Left hindlimb (tissue), 1 donor: ENCODE measurements at places on chromosomes 4 and X.
A peak's percentile ranks its signal among the peaks of the same experiment; 100 is the strongest.

DNA sequence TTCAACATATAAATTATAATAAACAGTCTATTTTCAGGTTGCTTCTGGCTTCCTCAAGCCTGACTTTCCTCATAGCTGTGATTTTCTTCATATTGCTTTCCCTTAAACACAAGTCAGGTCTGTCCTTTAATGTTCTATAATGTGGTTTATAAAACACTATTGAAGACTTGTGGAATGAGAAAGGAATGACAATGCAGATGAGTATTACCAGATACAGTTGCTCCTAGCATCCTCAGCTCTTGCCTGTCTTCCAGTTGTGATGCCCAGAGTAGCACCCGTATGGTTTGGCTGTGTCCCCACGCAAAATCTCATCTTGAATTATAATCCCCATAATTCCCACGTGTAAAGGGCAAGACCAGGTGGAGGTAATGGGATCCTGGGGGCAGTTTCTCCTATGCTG is 265.7 kb upstream of the BOD1L1 start:
- DNase-seq, result no peak

DNA sequence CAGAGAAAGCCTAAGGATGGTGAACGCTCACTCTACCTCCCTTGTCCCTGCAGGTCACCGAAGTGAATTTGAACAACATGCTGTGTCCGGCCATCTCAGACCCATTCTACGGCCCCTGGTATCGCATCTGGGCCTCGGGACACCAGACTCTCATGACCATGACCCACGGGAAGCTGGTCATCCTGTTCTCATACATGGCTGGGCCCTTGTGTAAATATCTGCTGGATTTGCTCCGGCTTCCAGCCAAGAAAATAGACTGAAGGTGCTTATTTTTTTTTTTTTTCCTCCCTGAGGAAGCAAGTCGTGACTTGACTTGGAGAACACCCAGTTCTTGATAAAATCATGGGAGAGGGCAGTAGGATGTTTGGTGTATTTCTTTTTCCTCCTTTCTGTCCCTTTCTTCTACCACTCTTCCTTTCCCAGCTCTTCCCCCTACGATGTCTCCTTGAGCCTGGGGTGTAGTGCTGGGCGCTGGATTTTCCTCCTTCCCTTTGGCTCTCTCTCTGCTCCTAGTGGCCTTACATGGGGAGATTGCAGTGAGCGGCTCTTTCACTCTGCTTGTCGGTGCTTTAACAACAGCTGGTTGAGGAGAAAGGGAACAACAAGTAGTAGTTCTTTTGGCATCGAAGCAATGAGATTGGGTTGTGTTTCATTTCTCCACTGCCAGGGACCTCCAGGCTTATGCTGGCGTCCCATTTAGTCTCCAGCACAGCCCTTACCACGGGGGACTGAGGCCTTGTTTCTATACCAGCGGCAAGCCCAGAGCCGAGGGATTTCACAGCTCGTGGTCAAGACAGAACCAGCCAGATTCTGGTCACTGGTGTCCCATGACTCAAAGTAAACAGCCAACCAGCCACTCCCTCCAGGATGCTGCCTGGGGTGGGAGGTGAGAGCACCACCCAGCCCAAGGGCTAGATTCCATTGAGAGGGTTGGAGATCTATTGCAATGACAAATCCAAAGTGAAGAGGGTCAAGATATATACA is 144.4 kb downstream of the AMMECR1 start:
- DNase-seq, result no peak

GRCh38 chr4:5124876-5125275 is 73.6 kb downstream of the STK32B start:
- no peak for DNase-seq

DNA sequence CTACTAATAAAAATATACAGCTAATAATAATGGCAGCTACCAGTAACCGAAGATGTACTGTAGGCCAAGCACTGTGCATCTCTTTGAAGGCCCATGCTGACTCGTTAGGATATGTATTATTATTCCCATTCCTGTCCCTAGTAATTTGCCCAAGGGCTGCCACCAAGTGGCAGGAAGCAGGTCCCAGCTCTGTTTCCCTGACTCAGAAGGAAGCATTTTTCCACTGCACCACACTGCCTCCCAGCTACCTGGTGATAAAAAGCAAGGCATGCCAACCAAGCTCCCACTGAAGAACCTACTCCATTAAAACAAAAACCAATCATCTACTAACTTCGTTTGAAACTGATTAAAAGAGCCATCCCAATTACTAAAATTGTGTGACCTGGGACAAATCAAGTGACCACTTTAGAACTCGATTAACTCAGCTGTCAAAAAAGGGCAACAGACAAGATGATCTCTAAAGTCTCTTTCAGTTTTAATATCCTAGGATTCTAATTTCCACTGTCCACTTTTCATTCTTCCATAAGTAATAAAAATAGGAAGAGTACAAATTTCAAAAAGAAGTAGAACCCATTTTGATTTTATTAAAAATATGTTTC is 24.3 kb upstream of the PGM2 start:
- DNase-seq, result peak; percentile 53

- no peak for DNase-seq
These were observed 32.7 kb downstream of the ACSL1 start for GRCh38 chr4:184792950-184793555.

DNA sequence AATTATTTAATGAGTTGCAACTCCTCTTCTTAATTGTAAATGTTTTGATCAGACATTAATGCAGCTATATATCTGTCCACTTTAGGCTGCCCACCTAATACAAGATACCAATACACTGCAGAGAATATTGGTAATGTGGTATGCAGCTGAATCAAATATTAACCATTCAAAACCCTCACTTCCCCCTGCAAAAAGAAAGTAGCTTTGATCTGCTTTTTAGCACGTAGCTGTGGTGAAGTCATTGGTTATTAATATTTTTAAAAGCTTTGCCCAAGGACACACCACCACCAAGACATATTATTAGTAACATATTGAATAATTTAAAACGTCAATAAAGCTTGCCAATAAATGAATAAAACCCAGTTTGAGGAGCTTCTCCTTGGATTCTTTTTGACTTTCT is 28.6 kb upstream of the CYP2U1 start:
- DNase-seq, result no peak

DNA sequence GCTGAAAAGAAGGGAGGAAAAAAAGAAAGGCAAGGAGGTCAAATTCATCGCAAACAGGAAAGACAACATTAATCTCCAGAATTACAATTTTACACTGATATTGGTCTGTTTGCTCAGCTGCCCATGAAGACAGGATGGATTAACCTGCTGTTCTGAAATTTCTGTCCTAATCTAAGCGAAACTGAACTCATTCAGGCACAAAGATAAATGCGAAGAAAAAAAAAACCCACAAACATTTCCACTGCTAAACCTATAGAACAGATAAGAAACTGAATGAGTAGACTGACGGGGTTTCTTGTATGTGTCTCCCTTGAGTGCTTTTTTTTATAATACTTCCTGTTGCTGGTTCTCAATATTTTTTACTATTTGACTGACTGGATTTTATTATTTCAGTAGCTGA is 251.8 kb upstream of the FTHL17 start:
- no peak for DNase-seq

DNA sequence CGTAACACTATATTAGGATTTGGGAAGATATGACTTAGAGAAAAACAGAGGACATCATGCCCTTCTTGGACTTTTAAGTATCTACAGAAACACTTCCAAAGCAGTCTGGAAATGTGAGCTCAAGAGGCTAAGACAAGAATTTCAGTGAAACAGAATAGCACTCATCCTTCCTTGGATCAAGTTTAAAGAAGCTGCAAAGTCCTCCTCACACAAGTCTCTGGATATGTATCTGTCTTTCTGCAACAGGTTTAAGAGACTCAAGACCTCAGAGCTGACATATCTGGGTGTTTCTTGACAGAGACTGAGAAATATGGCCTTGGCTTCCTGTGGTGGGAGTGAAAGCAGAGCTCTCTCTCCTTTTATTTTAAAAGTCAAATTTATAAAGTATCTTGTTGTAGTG is 82.5 kb upstream of the GIMD1 start:
- no peak for DNase-seq

- no peak for DNase-seq
These were observed 15.2 kb downstream of the ATP8A1 start for GRCh38 chr4:42641656-42642055.

DNA sequence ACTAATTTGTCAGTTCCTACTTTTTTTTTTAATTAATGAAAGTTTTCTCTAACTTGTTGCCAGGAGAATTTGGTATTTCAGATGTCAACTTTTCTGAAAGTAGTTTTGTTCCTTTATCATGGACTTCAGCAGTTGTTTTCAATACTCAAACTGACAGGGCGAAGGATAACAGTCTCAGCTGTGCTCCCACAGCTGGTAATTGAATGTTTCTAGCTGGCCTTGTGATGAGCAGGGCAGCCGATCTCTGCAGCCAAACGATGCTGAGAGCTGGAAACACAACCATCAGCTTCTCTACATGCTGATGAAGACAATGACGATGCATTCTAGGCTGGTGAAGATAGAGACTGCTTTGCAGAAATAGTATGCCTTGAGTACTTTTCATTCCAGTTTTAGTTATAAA is 130.0 kb upstream of the MAP9 start:
- DNase-seq, result peak; percentile 33

- DNase-seq, result no peak
These were observed 275.3 kb downstream of the RAPGEF2 start for GRCh38 chr4:159378056-159378616.

DNA sequence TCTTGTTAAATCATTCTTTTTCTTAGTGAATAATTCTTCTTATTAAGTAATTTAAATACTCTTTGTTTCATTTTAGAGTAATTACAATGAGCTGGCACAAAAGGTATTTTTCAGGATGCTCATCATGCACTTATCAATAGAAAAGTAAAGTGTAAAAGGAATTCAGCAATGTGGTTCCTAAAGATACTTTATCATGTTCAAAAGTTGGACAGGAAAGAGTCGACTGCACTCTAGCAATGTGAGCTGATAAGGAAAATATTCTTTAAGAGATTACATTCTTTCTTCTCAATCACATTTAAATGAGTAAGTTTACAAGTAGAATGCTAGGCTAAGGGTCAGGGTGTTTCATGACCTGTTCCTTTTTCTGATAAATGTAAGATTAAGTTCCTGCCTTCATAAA is 609.5 kb upstream of the FAM241A start:
- DNase-seq, result no peak

DNA sequence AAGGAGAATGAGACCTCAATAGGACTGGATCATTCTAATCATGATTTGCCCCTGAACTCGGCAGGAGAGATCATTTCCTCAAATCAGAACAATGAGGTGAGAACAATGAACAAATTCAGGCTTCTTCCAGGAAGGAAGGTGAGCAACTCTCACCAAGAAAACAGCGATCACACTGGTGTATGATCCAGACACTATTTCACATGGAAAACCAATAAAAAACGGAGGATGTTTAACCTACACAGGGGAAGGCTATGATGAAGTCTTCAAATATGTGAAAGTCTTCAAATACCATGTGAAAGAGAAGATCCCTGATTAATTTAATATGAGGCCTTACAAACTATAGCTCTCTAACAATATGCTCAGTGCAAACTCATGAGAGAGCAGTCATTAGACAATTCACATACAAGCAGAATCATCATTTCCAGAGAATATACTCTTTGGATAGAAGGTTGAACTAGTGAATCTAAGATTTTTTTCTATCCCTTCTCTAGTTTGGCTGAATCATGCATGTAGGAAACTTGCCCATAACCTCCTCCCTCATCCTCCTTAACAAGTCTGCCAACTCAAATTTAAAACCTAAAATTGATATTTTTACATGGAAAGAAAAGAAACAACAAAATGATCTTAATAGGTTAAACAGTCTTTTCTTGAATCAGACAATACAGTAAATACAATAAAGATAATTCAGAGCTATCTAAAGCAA is 122.5 kb downstream of the ADAMTS3 start:
- DNase-seq, result no peak

- no peak for DNase-seq
These were observed 26.2 kb downstream of the PRSS12 start for GRCh38 chr4:118326585-118326984.

DNA sequence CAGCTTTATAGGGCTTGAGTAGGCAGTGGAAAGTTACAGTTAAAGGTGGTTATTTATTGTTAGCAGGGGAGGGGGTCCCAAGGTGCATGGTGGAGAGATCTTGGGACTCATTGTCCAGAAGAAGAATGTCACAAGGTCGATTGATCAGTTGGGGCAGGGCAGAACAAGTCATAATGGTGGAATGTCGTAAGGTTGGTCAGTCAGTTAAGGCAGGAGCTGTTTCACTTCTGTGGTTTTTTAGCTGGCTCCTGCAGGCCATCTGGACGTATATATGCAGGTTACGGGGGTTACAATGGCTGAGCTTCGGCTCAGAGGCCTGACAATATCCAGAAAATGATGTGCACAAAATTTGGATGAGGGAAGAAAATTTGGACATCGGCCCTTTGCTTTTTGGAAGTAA is 7.1 kb downstream of the OFD1 start:
- no peak for DNase-seq
